ENCODE measurements at places on chromosomes 6 and 20.

GRCh38 chr6:117206944-117207687 is 58.2 kb upstream of the VGLL2 start:
- DNase-seq, result peak; percentile 3

GRCh38 chr6:169810066-169810989 is 58.9 kb downstream of the ERMARD start:
- DNase-seq, result peak; percentile 23

DNA sequence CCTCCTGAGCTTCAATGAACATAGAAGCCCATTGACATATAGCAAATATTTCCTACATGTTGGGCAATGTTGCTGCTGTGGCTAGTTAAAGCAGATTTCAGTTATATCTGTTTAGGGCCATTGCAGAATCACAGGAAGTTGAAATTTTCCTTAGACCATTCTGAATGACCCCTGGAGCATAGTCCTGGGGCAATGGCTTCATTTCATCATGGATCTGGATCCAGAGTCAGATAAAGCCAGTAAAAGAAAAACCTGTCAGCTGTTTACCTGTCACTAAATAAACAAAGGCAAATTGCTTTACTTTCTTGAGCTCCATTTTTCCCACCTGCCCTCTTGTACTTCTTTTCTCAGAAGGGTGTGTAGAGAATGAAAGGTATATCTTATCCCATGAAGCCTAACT is 494.0 kb upstream of the MAP3K7 start:
- DNase-seq, result no peak

GRCh38 chr6:37485291-37485702 is 14.4 kb downstream of the CCDC167 start:
- peak; percentile 36 for DNase-seq

DNA sequence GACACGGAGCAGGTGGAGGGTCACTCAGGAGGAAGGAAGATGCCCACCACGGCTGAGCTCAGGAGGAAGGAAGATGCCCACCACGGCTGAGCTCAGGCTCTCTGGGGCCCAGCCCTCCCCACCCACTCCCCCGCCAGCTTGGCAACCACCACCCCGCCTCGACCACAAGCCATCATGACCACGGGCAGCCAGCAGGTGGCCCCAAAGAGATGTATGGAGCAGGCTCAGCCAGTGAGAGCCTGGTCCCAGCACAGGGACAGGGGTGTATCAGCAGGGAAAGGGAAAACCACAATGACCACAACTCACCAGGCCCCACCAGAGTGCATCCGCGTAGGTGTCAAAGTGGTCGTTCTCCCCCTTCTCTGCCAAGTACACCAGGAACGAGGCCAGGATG is 30.4 kb downstream of the KCNQ2 start:
- peak; percentile 71 for DNase-seq

DNA sequence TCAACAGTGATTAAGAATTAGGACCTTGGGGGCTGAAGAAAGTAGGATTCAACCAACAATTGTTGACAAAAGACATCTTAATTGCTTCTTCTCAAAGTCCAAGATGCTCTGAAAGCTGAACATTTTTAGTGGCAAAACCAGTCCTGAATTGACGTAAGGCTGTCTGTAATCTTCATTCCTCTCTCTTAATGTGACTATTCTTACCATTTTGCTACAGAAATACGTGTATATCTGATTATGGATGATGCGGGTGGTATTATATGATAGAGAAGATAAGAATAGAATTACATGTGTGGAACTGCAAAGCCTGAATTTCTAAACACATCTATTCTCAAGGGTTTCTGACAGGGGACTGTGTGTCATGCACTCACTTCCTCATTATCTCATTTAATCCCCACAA is 130.3 kb upstream of the SASH1 start:
- no peak for DNase-seq

DNA sequence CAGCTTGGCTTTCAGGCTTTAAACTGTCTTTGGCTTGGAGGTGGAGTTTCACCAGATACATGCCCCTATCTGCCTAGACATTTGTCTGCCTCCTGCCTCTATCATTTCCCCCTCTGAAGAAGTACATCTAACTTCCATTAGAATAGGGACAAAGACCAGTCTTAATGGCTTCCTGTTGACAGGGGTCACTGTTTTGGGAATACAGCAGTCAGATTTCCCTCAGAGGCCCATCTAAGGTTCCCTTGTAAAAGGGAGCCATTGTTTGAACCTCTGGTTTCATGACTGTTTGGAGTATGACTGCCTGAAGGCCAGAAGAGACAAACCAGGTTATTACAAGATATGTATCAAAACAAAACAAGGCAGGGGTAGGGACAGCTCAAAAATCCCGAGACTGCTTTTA is 665.7 kb upstream of the GJE1 start:
- DNase-seq, result no peak

GRCh38 chr6:138107752-138108592 is 753 bp upstream of the PERP start:
- no peak for DNase-seq

DNA sequence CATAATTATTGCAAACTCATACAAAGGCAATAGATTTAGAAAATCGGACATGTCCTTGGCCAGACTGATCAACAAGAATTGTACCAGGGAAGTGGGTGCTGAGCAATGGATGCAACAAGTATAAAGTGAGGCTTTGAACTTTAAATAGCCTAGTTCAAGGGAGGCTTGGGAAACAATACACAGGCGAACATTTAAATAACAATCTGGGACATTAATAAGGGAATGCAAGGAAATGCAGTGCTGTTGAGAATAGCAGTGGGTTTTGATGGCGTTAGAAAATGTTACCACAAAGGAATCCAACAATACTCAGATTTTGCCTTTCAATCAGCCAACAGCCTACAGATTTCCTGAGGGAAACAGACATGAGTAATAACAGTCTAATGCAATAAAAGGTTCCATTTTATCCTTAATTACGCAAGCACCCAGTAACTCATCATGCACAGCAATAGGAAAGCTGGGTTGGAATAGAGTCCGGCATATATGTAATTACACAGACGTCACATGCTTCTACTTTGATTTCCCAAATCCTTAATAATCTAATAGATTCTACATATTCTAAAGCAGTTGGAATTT is 134.6 kb downstream of the PHACTR1 start:
- no peak for DNase-seq

GRCh38 chr20:49851231-49851705 is 38.6 kb downstream of the SLC9A8 start:
- no peak for DNase-seq

GRCh38 chr6:155528982-155529453 is 73.4 kb upstream of the NOX3 start:
- peak; percentile 62 for DNase-seq

DNA sequence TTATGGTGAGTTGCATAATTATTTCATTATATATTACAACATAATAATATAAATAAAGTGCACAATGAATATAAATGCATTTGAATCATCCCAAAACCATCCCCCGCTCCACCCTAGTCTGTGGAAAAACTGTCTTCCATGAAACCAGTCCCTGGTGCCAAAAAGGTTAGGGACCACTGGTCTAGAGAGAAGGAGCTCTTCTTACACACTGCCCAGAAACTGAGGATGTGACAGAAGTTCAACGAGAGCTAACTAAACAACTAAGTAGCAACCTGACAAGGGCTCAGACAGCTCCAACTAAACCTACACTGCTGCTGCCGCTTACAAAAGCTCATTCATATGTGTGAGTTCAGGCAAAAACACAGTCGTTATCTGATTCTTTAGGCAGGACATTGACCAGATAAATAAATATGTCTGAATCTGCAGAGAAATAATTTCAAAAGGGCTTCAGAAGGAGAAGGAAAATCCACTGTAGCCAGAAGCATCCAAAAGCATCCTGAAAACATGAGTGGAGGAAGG is 125.9 kb downstream of the ATXN1 start:
- DNase-seq, result no peak

GRCh38 chr20:41133709-41134361 is 3.5 kb upstream of the PLCG1 start:
- no peak for DNase-seq

DNA sequence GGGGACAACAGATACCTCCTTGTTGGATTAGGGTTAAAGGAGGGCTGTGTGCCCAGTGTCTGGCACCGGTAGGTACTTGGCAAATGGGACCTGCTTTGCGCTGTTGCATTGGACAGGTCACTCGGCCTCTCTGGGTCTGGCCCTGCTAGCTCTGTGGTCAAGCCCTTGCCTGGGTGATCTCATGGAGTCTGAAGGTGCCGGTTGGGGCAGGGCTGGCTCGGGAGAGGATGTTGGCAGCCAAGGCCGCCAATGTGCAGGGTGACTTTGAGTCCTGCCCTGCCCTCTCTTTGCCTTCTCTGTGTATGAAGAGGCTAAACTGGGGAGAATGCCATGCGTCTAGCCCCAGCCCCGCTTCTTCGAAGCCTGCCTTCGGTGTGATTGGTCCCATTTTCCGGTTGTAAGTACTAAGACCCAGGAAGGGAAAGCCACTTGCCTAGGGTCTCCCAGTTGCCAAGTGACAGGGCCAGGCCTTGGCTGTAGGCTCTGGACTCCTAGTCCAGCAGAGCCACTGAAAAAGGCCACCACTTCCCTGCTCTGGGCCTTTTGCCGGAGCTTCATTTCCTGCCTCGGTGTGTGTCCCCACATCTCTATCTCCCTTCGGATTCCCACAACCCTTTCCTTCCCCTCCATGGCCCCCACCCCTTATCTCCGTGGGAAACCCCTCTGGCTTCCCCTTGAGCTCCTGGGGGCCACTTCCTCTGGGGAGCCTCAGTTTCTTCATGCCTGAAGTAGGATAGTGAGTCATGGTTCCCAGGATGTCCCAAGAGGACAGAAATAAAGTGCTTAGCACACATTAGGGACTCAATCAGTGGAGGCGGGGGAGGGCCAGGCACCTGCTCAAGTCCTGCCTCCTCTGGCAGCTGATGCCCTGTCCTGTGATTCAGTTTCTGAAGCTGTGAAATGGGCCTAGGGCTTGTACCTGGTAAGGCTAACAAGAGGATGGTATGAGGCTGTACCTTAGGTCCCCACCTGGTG is 3.9 kb downstream of the SRC start:
- DNase-seq, result peak; percentile 29

- no peak for DNase-seq
Observed at GRCh38 chr6:18121580-18122127, 823 bp downstream of the NHLRC1 start.

DNA sequence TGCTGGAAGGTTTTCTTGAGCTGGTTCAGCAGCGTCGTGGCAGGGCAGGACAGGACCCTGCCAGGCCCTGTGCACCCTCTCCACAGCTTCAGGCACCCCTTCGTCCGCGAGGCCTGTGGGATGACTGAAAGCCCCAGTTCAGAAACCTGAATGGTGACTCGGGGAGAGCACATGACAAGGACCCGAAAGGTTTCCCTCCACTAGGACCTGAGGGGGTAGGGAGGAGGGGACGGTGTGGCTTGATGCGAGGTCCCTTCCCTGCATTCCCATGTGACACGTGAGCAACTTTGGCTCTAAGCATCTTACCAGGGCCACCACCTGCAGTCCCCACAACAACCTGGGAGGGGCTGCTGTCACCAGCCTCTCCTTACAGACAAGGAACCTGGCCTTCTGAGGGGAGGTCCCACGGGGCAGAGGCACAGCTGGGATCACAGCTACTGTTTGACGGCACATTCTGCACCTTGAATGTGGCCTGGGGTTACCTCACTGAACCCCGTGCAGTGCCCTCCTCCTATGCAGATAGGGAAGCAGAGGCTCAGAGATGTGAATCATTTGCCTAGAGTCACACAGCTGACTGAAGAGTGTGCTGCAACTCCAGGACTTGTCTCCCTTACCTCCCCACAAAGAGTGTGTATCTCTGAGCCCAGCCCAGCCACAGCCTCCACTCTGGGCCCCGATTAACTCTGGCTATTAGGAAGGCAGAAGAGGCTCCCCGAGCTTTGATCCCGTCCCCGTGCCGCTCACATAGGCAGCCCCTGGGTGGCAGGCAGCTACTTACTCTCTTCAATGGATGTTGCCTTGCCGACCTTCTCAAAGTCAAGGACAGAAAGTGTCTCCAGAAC is 84.6 kb downstream of the PTPN1 start:
- no peak for DNase-seq

DNA sequence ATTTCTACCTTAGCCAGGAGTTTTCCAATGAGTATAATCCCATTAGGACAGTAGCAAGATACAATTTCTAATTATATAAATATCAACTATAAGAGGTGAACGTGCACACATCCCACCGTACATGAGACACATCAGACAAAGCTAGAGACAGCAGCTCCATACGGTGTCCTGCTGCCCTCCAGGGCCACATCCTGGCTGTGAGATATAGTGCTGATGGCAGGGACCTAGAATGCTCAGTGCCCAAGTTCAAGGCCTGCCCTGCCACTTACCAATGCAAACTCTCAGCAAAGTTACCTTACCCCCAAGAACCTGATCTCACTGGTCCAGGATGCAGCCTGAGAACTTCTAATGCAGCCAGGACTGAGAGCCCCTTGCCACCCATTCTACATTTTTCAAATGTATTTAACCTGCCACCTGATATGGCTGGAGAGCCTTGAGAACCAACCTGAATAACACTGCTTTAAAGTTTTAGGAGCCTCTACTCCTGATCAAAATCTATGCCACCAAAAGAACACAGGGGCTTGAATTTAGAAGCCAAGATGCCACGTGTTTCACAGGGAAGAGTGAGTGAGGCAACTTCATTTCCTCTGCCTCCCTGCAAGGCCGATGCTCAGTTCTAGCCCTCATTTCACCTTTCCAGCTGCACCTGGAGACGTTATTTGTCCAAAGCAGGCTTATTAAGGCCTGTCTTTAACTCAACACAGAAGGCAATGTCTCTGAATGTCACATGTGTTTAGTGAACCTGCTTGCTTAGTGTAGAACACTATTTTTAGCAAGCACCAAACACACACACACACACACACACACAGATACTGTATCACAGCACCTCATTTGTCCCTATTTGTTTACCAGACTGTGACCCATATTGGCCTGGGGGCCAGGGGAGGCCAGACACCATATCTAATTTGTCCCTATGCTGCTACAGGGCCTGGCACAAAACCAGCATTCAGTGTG is 6.1 kb downstream of the NFATC2 start:
- no peak for DNase-seq

DNA sequence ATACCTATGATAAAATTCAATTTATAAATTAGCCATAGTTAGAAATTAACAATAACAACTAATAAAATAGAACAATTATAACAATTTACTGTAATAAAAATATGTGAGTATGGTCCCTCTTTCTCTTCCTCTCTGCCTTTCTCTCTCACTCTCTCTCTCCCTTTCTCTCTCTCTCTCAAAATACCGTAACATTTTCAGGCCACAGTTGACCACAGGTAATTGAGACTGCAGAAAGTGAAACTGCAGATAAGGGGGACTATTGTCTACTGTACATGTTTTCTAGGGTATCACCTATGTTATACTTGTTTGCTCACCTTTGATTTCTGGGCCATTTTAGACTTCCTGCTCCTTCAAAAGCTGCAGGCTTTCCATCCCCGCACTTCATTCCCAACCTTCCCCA is 46.8 kb downstream of the LY86 start:
- no peak for DNase-seq

- no peak for DNase-seq
Observed at GRCh38 chr6:163883984-163884383, 469.5 kb downstream of the QKI start.

GRCh38 chr6:157137501-157137900 is 185.8 kb downstream of the TMEM242 start:
- no peak for DNase-seq
